Activated effector memory CD4-positive, alpha-beta T cell treated with anti-CD3 and anti-CD28 coated beads, Interleukin-2, amount 50 U/mL, for 16 hours (primary cell): ENCODE measurements at places on chromosomes 16 and 17.

GRCh38 chr17:71993363-71993762 lies 127.5 kb upstream of the SOX9 start:
- DNase-seq, result no peak

GRCh38 chr17:61464130-61464842 lies 12.1 kb downstream of the TBX4 start:
- DNase-seq, result peak; percentile 44

DNA sequence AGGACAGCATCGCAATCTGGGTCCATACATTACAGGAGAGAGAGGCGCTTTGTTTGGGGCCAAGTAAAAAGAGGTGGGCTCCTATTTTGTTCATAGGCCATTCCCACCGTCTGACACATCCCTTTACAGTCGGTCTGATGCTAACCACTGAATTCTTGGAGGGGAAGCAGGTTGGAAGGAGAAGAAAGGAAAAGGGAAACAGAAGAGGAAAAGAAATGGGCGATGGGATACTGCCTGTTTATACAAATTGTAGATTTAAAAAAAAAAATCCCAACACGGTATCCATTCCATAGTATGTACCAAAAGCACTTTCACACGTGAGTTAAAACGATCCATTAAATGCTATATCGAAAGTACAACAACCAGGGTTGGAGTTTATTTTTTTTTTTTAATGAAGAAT lies 4.0 kb upstream of the ZFHX3 start:
- no peak for DNase-seq

DNA sequence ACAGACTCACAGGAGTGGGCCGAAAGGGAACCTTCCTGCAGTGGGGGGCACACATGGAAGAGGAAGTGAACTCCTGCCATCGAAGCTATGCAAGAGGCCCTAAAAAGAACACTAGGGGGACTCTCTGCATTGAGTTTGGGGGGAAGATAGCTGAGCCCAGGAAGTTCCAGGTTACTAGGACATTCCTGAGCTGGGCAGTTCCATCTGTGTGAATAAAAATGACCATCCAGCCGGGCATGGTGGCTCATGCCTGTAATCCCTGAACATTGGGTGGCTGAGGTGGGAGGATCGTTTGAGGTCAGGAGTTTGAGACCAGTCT lies 211.8 kb downstream of the ZNF423 start:
- DNase-seq, result no peak

DNA sequence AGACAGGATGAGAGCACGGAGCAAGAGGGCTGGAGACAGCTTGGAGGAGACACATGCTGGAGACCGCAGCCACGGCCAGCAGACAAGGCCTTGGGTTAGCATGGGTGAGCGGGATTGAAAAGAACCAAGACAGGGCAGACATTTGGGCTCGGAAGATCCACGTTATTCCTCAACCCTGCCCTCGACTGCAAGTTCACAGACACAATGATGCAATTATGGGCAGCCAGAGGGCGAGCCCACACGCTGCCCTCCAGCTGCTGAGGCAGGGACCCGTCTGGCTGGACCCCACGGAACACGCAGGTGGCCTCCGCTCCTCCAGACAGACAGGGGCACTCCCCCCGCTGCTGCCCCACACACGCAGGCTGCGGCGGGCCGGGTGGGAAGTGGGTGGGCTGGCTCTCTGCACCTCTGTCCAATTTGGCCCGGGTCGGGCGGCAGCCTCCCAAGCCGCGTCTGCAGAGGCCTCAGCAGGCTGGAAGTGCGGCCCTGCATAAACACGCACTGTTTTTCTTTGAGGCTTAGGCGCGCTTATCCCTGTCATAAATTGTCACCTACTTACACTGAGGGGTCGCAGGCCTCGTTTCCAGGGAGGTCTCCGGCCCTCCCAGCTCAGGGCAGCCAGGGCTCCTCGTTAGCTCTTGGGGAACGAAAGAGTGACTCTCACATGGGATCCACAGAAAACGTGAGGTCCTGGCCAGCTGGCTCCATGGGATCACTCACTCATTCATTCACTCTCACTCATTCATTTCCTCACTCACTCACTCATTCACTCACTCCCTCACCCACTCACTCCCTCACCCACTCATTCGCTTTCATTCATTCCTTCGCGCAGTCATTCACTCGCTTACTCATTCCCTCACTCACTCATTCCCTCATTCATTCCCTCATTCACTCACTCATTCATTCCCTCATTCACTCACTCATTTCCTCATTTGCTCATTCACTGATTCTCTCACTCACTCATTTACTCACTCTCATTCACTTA lies 303.9 kb downstream of the C16orf95 start:
- DNase-seq, result no peak

DNA sequence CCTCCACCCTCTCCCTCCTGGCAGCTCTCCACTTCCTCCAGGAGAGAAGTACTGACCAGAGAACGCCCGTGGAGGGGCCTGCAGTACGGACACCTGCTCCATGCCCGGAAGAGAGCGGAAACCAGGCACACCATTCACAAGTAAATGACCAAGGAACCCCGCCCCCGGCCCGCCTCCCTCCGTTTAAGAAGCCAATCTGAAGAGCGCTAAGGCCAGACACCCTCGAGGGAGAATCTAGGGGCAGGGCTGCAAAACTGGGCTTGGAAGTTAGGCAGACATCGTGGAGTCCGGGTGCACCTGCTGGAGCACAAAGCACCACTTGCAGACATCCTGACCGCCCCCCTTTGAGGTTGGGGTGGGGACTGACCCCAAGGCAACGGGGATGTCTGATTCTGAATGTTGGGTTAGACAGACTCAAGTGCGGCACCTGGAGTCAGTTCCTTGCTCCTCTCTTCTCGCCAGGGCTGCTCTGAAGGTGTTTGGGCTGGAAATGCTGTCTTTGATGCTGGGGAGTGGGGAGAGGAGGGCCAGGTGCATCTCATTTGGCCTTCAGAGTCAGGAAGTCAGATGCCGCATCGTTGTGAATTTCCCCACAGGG lies 964 bp upstream of the FAAP100 start:
- peak; percentile 91 for DNase-seq

- no peak for DNase-seq
Observed at GRCh38 chr17:57447990-57448758, 191.9 kb downstream of the MSI2 start.

DNA sequence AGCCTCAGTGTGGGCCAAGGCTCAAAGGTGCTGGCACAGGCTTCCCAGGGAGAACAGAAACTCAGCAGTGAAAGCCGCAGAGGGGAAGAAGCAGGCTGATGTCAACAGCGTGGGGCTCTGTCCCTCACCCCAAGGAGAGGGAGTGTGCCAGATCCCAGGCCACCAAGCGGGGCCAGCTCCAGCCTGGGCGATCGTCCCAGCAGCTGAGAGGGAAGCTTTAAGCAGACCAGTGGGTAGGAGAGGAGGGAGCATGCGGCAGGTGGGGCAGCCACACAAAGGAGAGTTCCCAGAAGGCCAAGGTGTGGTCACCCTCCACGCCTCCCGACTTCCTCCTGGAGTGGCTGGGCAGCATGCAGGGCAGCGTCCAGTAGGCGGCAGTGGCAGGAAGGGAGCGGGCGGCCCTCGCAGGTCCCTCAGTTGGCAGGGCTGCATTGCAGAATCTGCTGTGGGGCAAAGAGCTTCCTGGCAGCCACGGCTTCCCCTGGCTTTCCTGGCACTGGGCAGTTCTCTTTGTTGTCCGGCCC lies 6.0 kb downstream of the SYNGR2 start:
- DNase-seq, result no peak
